ENCODE measurements at places on chromosomes 16 and 17.
A peak's percentile ranks its signal among the peaks of the same experiment; 100 is the strongest.

DNA sequence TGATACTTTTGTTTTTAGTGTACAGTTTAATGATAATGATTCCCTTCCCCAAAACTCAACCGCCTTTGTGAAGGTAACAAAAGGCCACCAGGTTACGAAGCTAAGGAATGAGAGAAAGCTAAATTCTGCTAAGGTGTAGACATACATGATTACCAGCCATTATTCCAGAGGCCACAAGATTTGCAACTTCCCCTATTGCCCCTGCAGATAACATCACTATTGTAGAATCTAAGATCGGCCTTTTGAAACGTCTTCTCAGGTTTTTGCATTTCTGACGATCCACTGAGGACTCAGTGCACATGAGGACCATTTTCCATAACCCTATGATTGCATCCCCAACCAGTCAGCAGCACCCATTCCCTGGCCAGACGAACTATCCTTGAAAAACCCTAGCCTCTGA is 33.9 kb upstream of the SNN start:
- DNase-seq = no peak

DNA sequence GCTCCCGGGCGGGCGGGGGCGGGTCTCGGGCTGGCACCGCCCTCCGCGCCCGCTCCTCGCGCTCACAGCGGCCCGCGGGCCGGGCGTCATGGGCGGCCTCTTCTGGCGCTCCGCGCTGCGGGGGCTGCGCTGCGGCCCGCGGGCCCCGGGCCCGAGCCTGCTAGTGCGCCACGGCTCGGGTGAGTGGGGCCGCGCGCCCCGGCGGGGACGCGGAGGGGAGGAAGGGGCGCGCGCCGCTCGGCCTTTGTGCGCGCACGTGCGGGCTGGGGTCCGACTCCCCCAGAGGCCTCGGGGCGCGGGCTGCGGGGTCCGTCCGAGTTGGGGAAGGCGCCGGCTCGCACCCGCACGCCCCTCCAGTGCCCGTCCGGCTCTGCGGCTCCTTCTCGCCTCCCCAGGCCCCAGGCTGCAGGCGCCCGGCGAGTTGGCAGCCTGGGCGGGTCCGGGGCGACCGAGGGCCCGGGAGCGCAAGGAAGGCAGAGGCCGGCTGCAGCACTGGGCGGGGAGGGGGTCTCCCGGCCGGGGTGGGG is at the start of gene NME4:
NME4 (plus strand) TSS at position 65 of the 527 bp plus-strand sequence; CDS start at position 89, 24 bp downstream.
- peak; percentile 16 for DNase-seq

DNA sequence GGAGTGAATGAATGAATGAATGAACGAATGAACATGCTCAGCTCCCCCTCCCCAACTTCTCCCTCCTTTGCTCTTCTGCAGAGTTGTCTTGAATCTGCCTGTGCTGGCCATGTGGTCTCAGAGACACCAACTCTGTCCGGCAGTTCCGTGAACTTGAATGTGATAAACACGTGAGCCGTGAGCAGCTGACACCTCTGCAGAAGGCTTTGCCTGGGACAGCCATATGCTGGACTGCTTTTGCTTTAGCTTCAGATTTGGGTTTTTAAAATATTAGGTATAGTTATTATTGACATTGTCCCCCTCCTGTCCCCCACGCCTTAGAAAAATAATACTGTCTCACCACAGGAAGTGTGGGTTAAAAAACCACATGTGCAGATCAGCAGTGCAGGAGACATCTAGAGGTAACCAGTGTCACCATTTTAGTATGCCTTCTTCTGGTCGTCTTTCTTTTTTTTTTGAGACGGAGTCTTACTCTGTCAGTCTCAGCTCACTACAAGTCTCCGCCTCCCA is 83.8 kb downstream of the ABCC1 start:
- peak; percentile 62 for DNase-seq

DNA sequence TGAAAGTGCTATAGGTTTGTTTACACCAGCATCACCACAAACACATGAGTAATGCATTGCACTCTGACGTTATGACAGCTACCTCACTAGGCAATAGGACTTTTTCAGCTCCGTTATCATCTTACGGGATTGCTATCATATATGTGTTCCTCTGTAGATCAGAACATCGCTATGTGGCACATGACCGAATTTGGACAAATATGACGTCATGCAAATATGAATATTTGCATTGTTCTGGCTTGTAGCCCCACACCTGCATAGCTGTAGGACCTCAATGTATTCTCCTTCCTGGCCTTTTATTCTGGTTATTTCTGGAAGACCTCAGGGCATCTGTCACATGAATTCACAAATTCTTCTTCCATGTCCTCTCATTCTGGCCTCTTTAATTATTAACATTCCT is 393.2 kb downstream of the CDH13 start:
- DNase-seq = no peak

DNA sequence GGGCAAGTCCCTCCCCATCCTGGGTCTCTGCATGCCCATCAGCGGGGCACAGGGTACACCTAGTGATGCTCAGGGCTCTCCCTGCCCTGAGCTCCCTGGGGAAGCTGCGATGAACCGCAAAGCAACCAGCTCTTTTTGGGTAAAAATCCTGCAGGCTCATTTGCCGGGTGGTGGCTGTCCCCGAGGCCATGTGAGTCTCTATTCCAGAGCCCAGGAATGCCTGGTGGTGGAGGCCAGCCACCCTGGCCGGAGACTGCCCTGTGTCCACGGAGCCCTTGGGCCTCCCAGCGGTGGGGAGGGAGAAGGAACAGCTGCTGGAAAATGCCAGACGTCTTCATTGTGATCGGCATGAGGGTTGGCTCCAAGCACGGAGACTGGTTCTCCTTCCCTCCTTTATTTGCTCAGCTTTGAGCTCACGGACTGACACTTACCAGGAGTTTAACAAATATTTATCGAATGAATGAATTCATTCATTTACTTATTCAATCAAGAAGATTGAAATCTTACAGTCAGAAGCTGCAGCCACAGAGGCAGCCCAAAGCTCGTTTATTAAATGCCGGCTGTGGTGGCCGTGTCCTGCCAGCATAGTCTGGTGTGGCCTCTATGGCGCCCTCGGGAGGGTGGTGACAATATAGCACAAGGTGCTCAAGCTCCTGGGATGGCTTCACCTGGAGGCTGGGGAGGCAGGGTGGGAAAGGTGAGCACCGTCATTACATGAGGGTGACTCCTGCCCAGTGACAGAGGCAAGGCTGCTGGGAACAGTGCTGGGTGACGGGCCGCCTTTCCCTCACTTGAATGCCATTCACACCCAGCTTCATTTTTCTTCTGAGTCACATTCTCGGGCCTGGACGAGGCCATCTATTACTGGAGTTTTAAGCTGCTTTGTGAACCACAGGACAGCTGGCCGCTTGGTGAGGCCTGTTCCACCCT is 31.1 kb upstream of the JPH3 start:
- no peak for DNase-seq

DNA sequence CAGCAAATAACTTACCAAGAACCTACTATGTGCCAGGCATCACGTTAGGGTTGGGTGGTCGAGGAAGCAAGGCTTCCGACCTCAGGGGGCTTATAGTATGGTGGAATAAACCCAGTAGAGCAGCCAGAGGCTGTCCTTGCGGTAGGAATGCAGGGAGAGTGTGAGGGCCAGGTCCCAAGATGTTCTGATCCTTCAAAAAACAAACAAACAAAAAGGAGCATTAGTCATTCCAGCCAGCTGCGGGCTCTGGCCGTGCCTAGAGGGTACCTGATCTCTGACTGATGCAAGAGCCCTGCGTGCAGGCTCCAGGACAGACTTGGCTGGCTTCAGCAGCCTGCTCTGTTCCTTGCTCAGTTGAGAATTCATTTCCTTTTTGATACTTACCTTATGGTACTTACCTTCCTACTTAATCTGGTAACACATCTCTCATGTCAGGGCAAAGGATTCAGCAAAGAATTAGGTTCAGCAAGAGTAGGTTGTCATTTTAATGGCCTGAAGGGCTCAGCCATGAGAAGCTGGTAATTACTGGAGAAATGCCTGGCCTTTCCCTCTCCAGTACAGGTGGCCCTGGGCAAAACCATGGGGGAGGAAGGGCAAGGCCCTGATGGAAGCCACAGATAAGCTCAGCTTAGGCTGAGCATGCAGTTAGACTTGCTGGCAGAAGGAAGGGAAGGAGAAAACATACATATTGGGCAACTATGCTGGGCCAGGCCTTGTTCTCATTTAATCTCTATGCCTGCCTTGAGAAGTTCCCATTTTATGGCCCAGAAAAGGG is 18.4 kb downstream of the CYB5D2 start:
- no peak for DNase-seq

DNA sequence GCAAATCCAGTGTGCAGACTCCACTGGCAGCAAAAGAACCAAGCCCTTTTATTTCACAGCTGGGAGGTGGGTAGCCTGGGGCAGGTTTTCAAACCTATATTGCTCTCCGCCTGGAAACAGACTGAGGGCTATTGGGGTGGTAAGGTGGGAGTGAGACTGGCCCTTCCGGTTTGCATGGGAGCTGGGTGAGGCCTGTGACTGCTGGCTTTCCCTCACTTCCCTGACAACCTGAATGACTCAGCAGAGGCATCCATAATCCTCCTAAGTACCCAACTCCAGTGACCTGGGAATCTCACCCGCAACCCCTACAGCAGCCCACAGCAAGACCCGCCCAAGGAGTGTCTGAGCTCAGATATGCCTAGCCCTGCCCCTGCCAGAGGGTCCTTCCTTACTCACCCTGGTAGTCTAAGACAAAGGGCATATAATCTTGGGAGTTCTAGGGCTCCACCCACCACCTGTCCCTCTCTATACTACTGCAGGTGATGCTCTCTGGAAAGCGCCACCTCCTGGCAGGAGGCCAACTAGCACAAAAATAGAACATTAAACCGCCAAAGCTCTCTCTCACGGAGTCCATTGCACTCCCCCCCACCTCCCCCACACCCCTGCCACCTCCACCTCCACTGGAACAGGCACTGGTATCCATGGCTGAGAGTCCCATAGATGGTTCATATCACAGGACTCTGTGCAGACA is 602.0 kb upstream of the C16orf82 start:
- DNase-seq = no peak

GRCh38 chr16:596736-597060 is 6.8 kb downstream of the RAB40C start:
- no peak for DNase-seq

DNA sequence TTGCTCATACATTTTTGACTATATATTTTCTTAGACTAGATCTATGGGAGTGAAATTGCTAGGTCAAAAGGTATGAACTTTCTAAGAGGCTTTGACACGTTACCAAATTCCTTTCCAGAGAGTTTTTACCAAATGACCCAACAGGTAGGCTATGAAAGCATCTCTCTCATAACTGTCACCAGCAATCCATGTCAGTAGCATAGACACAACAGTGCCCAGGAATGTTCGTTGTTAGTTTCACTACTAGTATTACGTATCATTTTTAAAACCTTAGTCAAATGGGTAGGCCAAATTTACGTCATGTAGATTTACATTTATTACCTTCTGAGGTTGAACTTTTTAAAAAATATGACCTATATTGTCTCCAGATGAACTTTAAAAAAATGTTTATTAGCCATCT is 66.8 kb downstream of the MARCHF10 start:
- no peak for DNase-seq

Measured in CD4-positive, alpha-beta T cell treated with Interleukin-21 for 1 hour (primary cell).